ENCODE measurements at places on chromosomes 11 and 22.

DNA sequence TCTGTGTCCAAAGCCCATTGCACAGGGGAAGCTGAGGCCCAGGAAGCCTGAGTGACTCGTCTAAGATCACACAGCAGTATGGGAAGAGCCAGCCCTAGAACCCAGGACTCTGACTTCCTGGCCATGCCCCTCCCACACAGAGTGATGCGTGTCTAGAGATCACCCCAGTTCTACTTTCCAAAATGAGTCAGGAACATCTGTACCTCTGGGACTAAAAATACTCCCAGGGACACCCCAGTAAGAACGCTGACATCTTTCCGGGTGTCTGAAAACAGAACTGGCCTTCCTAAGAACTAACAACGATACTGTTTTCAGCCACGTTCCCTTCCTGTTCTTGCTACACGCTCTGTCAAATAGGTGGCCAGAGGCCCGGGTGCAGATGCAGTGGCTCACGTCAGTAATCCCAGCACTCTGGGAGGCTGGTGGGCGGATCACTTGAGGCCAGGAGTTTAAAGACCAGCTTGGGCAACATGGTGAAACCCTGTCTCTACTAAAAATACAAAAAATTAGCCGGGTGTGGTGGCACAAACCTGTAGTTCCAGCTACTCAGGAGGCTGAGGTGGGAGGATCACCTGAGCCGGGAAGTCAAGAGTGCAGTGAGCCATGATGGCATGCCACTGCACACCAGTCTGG, 21.7 kb upstream of the PDGFB start:
- ATAC-seq = peak; percentile 93

GRCh38 chr11:128193615-128194014, 393.7 kb downstream of the ETS1 start:
- no peak for ATAC-seq

- no peak for ATAC-seq
Measured at GRCh38 chr11:112822478-112823274, 138.5 kb upstream of the NCAM1 start.

DNA sequence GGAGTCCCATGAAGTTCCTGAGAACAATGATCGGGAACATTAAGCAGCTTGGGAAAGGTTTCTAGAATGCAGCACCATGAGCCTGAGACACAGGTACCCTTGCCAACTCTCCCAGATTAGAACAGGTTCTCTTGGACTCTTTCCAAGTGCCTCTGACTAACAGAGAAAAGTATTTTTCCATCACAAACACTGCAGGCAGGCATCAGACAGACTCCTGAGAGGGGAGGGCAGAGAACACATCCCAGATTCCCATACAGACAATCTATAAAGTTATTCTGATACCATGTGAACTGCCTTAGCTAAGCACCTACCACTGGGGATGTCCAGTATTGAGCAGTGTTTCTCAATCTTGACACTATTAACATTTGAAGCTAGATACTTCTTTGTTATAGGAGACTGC, 27.3 kb downstream of the SERGEF start:
- no peak for ATAC-seq

- no peak for ATAC-seq
Measured at GRCh38 chr11:20000022-20000350, 160.3 kb downstream of the DBX1 start.

- no peak for ATAC-seq
Measured at GRCh38 chr11:13043912-13044628, 35.0 kb downstream of the RASSF10 start.

- ATAC-seq = no peak
Measured at GRCh38 chr11:61783717-61784505, 8.5 kb downstream of the TMEM258 start.

DNA sequence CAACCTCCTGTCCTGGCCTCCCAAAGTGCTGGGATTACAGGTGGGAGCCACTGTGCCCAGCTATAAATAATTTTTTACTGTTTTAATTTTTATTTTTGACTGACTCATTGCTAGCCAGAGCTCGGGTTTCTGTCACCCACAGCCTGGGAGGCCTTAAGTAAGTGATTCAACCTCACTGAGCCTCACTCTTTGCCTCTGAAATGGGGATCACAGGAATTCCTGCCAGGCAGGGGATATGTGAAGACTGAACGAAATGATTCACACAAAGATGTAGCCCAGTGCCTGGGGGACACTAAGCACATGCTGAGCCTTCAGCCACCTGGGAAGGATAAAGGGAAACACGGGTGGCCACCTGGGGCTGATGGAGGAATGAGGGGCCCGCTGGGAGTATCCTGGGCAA, 3.8 kb upstream of the LRRC74B start:
- no peak for ATAC-seq

- ATAC-seq = no peak
Measured at GRCh38 chr22:44584256-44584902, 86.3 kb upstream of the RTL6 start.

- peak; percentile 76 for ATAC-seq
Measured at GRCh38 chr11:15101072-15101709, 13.5 kb upstream of the INSC start.

- no peak for ATAC-seq
Measured at GRCh38 chr11:35235936-35236666, 97.1 kb downstream of the CD44 start.

DNA sequence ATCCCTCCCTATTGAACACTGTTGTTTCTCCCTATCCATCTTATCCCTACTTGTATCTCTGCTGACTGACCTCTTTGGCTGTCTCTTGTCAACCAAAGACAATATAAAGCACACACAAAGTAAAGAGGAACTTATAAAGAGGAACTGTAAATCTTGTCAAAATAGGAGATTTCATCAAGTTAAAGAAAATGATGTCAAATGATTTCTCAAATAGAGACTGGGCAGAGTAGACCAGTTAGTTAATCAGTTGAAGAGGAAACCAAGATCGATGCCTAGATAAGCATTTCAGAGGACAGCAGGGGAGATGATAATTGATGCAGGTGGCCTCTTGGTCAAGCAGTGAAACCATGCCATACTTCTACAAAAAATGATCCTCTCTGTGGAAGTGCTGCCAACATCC, 22.7 kb downstream of the KCNQ1OT1 start:
- ATAC-seq = peak; percentile 77

DNA sequence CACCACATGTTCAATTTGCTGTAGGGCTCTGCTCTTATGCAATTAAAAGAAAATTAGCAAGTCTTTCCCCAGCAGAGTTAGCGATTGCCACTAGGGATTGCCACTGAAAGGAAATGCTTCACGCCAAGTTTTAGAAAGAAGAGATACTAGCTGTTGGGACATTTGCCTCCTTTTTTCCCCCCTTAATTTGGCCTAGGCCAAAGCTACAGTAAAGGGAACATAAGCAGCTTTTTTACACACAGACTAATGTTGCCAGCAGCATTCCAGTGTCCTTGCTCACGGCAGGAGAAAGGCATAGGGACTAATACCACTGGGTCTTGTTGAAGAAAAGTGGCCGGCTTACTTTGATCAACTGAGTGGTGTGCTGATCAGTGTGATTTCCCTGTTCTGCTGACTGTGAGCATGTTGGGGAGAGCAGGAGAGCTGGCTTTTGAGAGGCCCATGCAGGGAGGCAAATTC, 71.2 kb downstream of the PHF21A start:
- no peak for ATAC-seq

GRCh38 chr11:86692317-86692716, 19.9 kb upstream of the ME3 start:
- no peak for ATAC-seq

DNA sequence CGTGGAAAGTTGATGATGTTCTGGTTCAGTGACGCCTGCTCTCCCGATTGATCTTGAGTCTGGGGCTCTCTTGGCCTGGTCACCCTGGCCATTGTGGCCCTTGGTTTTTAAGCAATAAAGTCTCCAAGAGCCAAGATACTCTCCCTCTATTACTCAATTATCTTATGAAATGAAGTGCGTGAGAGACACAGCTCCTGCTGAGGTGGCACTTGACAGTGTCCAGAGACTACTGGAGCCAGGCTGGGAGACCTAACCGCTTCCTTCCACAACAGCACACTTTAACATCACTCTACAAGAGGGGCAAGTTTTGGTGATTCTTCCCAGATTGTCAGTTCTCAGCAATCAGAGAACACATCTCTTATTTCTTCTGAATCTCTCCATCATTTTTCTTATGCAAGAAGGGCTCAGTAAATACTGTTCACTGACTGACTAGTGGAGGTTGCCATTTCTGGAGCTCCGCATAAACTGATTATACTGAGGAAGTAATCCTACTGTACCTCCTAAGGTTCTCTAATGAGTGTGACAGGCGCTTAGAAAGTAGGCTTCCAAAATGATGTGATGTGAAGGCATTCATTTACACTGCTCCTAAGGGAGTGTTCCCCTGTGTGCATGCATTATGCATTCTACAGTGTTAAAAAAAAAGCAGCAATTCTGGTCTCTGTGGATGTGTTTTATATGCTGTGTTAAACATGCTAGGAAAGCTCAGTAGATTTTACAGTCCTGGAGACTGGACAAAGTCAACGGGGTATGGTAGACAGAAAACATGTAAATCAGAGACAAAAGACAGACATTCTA, 968.0 kb downstream of the OPCML start:
- no peak for ATAC-seq

DNA sequence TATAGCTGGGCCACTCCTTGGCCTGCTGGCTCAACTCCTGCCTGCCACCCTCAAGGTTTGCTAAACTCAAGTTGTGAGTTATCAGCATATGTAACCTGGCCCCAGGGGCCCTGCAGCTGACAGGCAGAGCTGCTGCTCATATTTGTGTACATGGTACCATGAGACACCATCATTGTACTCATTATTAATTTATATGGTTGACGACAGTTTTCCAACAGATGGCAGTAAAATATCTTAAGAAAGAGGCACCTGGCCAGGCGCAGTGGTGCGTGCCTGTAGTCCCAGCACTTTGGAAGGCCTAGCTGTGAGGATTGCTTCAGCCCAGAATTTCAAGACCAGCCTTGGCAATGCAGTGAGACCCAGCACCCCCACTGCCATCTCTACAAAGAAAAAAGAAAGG, 11.4 kb upstream of the DENND5A start:
- no peak for ATAC-seq

DNA sequence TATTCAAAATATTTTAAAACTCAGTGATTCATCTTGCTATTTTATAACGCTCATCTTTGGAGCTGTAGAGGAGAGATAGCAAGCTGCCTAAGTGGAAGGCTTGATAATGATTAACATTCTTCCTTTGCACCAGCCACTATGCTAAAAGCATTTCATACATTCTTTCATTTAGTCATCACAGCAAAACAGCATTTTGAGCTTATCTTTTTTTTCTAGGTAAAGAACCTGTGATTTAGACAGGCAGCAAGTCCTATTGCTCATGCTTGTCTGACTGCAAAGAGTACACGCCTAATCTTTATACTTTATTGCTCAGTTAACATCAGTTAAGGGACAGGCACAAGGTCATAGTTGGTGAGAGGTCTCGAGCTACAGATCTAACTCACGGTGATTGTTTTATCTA, 713.1 kb upstream of the ARHGAP42 start:
- ATAC-seq = no peak

- ATAC-seq = no peak
Measured at GRCh38 chr11:64415996-64416728, 57.2 kb downstream of the RPS6KA4 start.

- no peak for ATAC-seq
Measured at GRCh38 chr11:79060081-79060953, 380.5 kb downstream of the TENM4 start.

DNA sequence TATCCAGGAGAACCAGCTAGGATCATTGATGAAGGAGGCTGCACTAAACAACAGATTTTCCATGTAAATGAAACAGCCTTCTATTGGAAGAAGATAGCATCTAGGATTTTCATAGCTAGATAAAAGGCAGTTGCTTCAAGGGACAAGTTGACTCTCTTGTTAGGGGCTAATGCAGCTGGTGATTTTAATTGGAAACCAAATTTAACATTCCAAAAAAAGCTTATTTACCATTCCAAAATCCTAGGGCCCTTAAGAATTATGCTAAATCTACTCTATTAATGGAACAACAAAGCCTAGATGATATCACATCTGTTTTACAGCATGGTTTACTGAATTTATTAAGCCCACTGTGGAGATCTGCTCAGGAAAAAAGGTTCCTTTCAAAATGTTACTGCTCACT, 66.5 kb upstream of the GRK2 start:
- ATAC-seq = no peak

DNA sequence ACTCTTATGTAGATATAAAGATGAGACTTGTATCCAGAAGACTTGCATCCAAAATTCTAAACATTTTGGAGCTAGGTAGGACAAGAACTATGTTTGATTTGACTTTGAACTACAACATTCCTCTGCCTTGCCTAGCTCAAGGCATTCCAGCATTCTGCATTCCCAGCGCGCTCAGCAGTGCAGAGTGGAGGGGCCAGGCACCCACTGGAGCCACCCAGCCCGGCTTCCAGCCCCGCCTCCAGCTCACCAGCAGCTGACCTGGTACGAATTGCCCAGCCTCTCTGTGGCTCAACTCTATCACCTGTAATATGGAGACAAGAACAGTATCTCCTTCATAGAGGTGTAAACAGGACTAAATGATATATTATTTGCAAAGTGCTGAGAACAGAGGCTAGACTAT, 28.8 kb downstream of the PRDM10 start:
- ATAC-seq = no peak

DNA sequence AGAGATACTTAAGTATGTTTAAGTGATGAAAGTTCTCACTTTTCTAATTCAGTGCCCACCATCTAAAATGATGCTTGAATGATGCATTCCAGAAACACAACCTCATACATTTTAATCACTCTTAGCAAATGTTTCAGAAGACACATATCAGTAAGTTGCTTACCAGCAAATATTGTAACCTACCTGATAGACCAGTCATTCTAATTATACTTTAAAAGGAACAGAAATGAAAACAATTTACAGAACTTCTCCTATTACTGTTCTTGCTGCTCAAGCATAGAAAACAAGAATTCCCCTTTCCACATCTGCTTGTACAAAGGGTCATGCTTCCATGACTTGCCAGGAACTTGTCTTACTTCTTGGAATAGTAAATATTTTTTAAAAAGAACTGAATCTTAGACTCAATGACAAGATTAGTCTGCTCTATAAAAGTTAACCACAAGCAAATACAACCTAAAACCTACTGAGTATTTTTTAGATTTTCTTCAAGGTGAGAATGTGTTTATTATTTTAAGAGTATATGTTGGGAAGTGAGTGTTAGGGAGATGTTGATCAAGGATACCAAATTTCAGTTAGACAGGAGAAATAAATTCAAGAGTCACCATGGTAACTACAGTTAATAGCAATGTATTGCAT, 82.0 kb upstream of the SC5D start:
- no peak for ATAC-seq

GRCh38 chr11:88203604-88204003, 28.4 kb upstream of the RAB38 start:
- ATAC-seq = no peak

DNA sequence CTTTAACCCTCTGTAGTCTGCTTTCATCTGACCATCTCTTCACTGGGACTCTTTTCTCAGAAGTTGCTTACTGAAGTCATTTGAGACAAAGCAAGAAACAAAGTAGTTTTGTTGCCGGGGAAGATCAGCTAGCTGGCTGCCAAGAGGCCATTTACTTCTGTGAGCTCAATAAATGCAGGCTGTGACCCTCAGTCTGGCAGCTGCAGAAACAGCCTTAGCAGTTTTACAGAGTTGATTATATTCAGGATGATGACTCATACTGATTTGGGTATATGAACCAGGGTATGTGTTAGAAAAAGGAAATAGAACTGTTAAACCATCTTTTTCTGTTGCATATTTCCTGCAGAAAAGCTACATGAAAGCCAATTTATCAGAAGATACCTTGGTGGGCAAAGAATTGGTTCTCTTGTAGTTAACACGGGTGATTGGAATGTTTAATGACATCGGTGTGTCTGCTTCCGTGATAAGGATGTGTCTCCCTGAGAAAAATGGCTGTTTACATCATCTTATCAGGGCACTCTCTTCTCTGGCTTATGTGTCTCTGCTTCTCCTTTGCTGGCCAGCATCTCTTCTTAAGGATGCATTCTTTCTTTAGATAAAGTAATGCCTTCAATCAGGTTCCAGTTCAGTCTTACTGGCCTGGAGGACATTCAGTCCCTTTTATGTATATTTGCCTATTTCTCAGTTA, 18.5 kb downstream of the FIBIN start:
- no peak for ATAC-seq
